ENCODE measurements at places on chromosomes 3 and 15.

- DNase-seq = no peak
Observed at GRCh38 chr3:128506754-128507153, 13.8 kb upstream of the GATA2 start.

DNA sequence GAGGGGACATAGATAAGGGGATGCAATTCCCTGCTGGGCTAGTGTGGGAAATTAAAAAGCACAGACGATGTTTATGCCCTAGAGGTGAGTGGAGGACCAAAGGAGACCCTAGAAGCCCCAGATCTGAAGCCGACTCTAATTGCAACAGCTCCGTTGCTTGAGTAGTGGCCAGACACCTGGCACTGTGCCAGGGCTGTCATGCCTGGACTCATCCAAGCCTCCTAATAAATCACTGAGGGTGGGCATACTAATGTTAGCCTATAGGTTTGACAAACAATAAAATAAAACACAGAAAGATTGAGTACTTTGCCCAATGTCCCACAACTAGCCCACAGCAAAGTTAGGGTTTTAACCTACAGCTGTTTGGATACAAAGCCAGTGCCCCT lies 25.4 kb upstream of the MRPS22 start:
- no peak for DNase-seq

DNA sequence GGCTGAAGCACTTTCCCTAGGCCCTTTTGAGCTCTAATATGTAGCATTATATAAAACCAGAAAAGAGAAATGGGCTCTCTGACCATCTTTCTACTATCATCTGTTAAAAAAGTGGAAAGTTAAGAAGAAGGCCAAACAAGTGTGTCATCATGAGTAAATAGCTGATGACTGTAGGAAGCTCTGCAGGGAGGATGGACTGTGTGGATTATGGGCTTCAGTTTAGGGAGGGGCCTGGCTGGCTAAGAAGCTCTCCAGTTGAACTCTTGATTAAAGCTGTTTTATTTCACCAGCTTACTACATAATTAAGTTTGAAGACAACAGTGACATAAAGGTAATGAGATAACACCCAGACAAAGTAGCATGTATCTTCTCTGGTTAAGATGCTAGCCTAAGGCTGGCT lies 30.6 kb downstream of the INTS14 start:
- DNase-seq = peak; percentile 79

GRCh38 chr15:33801954-33802353 lies 166.3 kb upstream of the CHRM5 start:
- no peak for DNase-seq

- DNase-seq = no peak
Observed at GRCh38 chr15:77013776-77014131, 18.8 kb downstream of the PSTPIP1 start.

GRCh38 chr3:120852412-120852811 lies 55.6 kb upstream of the STXBP5L start:
- DNase-seq = no peak

- no peak for DNase-seq
Observed at GRCh38 chr3:3799173-3800079, at the start of gene LRRN1. TSS of gene LRRN1 (plus strand) at chr3:3799431. CDS start at chr3:3844642, 45,211 bp downstream.

DNA sequence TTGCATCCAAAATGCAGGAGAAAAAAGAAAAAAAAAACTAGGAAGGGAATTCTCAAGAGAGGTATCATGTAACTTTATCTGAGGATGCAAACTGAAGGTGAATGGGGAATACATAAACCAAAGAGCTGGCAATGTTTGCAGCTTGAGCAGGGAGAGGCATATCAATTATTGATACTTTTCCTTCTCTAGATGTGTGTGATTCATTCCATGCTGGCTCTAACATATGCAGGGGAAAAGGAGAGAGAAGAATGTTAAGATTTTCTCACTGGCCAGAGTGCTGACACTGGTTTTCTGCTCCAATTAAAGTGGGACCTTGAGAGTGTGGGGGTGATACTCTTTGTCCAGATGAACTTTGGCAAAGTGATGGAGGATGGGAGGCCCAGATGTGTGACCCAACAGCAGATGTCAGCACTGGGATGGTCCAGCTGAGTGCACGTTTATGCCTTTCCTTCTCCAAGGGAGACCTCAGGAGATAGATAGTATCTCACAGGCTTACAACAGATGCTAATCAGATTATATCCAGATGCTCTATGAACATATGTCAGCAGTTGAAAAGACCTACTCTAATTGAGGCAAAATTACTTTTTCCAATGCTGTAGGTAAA lies 50.0 kb upstream of the PSMD6 start:
- DNase-seq = no peak

- no peak for DNase-seq
Observed at GRCh38 chr3:4836516-4836915, 142.7 kb upstream of the BHLHE40 start.

GRCh38 chr15:58585693-58586443 lies 154.1 kb downstream of the LIPC start:
- no peak for DNase-seq

- DNase-seq = peak; percentile 36
Observed at GRCh38 chr3:127585163-127585812, 5.2 kb downstream of the TPRA1 start.

DNA sequence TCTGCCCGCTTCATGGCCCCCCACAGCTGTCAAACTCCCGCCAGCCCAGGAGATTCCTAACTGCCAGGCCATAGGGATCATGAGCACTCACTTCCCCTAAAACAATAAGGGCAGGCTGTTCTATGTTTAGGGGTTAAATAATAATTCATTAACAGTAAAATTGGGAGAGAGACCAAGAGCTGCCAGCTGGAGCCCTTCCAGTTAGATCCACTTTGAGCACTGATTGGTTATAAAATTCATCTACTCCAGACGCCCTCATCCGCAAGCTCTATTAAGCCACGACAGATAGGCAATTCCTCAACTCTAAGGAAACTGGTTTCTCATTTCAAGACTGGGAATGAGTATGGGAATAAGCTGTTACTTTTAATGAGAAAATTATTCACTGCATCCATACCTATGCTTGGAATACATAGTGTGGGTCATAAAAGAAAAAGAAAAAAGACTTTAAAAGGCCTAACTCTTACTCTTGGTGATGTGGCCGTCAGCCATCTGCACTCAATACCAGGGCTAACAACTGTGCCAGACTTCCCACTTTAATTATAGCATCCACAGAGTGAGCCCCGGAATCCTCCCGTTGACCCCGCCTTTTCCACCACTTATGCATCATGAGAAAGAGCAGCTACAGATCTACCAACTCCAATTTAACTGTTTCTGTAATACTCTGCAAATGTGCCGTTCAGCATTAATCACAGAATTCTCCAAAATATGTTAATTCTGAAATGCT lies 44.5 kb downstream of the IL17RD start:
- no peak for DNase-seq

DNA sequence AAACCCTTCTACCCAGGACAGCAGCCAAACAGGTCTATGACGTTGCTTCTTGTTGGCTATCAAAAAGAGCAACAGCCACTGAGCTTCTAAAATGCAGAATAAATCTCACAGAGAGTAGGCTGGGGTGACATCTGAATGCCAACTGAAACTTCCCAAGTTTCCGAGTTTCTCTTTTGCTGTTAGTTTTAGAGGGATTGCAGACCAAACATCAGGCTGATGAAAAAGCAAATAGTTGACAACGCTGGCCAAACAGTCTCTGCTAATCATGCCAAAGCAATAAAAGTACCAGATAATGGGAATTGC lies 670 bp upstream of the CBLB start:
- DNase-seq = no peak

DNA sequence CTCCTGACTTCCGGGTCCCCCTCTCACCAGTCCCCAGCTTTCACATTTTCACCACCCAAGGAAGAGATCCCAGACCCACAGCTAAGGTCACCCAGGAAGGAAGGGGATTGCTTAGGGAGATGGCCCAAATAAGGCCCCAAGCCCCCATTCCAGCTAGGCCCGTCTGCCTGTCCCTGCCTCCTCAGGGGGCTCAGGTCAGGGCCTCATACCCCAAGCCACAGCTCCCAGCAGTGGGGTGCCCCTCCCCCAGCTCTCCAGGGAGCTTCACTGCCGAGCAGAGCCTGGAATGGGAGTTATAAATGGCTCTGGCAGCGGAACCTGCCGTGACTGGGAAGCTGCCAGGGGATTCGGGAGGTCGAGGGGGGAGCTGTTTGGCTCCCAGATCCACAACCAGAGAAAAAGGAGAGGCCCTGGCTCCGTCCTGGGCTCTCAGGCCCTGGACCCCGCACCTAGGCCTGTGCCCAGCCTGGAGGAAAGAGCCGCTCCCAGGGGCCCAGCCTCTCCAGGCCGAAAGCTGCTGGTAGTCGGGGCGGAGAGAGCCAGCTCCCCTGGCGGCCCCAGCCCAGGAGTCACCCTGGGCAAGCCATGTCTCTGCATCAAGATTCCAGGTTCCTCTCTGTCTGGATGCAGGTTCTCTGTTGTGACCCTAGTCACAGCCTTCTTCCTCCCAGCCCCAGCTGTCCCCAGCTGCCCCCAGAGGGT lies 550 bp downstream of the CCDC9B start:
- DNase-seq = peak; percentile 66

GRCh38 chr3:179624451-179624850 lies 19.9 kb downstream of the NDUFB5 start:
- peak; percentile 23 for DNase-seq

DNA sequence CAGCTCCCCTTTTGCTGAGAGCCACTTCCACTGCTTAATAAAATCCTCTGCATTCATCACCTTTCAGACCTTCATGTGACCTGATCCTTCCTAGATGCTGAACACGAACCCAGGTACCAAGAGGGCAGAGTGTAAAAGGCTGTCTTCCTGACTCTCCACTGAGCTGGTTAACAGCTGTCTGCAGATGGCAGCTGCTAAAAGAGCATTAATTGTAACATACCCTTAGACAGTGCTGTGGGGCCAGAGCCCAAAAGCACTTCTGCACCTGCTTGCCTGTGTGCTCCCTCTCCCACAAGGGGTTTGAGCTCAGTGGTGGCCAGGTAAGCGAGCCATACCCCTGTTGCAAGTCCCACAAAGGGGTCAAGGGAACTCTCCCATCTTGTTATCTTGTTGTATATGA lies 187.3 kb downstream of the UBE2E2 start:
- no peak for DNase-seq

GRCh38 chr15:75821786-75822345 lies 21.4 kb upstream of the UBE2Q2 start:
- no peak for DNase-seq

- no peak for DNase-seq
Observed at GRCh38 chr3:171803044-171803443, 7.2 kb downstream of the PLD1 start.

GRCh38 chr3:157956850-157957249 lies 149.4 kb downstream of the SHOX2 start:
- no peak for DNase-seq

- DNase-seq = no peak
Observed at GRCh38 chr3:61333192-61333961, 82.1 kb upstream of the FHIT start.

- peak; percentile 65 for DNase-seq
Observed at GRCh38 chr15:57340682-57341259, 35.5 kb upstream of the CGNL1 start.

- peak; percentile 69 for DNase-seq
Observed at GRCh38 chr3:56926243-56926946, 124.6 kb upstream of the ARHGEF3 start.

- peak; percentile 89 for DNase-seq
Observed at GRCh38 chr15:92907896-92908712, 8.0 kb downstream of the CHD2 start.

GRCh38 chr3:33808559-33808958 lies 10.1 kb downstream of the PDCD6IP start:
- no peak for DNase-seq

- no peak for DNase-seq
Observed at GRCh38 chr3:10389339-10389738, 68.4 kb upstream of the SEC13 start.

GRCh38 chr3:105355408-105356061 lies 11.2 kb upstream of the ALCAM start:
- DNase-seq = peak; percentile 47

DNA sequence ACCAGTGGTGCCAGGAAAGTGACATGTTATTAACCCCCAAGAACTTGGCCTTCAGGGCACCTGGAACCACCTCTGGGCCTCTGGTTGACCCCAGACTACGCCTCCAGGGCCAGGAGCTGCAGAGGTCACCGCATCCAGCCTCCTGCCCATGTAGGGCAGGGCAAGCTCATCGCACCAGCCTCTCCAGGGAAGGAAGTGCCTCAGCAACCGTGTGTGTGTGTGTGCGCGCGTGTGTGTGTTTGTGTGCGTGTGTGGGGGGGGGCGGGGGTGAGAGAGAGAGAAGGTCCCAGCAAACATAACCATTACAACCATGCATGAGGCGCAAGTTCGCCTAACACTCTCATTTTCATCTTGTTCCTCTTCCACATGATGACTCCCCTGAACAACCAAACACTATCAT lies 31.8 kb downstream of the RAB6B start:
- no peak for DNase-seq

DNA sequence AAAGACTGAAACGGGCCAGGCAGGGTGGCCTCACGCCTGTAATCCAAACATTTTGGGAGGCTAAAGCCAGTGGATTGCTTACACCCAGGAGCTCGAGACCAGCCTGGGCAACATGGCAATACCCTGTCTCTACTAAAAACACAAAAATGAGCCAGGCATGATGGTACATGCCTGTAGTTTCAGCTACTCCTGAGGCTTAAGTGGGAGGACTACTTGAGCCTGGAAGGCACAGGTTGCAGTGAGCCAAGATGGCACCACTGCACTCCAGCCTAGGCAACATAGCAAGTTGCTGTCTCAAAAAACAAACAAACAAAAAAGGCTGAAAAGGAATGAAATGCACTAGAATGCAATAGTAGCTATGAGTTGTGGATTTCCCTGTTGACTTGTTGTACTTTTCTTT lies 94.7 kb downstream of the STAG1 start:
- no peak for DNase-seq

- no peak for DNase-seq
Observed at GRCh38 chr15:58590926-58591325, 158.6 kb downstream of the ADAM10 start.

DNA sequence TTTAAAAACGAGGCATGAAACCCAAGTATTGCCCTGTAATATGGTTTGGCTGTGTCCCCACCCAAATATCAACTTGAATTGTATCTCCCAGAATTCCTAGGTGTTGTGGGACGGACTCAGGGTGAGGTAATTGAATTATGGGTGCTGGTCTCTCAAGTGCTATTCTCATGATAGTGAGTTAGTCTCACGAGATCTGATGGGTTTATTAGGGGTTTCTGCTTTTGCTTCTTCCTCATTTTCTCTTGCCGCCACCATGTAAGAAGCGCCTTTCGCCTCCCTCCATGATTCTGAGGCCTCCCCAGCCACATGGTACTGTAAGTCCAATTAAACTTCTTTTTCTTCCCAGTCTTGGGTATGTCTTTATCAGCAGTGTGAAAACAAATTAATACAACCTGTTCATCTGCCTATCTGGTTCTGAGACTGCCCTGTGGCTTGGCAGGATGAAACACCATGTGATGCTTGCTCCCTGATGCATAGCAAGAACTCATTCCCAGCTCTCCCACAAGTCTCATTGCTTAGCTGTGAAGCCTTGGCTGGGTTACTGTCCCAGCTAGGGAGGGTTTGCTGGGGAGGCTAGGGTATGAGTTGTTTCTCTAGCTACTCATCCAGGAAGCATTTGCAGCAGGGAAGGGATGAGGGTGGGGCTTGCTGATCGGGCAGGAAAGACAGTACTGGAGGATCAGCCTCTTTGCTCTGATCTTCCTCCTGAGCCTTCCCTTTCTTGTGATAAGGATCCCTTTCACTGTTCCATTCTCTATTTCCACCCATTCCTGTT lies 3.7 kb upstream of the SQOR start:
- peak; percentile 89 for DNase-seq

GRCh38 chr3:130671545-130672312 lies 74.9 kb downstream of the PIK3R4 start:
- no peak for DNase-seq

All from EL (cell line).